ENCODE measurements at places on chromosomes 5 and 9. TPM values are rescaled to one million over a fixed set of nuclear protein-coding genes. Genes with fewer than 3 reads are reported as not detected.

The AGXT2 gene
- not detected for total RNA-seq

GRCh38 chr5:83539463-83539790 lies 67.9 kb downstream of the VCAN start:
- no peak for DNase-seq

GRCh38 chr5:112626715-112627114 lies 111.0 kb upstream of the APC start:
- DNase-seq: no peak

- DNase-seq: no peak
Observed at GRCh38 chr9:101485924-101486692, 47.5 kb upstream of the RNF20 start.

The IL9 gene
- total RNA-seq: not detected

DNA sequence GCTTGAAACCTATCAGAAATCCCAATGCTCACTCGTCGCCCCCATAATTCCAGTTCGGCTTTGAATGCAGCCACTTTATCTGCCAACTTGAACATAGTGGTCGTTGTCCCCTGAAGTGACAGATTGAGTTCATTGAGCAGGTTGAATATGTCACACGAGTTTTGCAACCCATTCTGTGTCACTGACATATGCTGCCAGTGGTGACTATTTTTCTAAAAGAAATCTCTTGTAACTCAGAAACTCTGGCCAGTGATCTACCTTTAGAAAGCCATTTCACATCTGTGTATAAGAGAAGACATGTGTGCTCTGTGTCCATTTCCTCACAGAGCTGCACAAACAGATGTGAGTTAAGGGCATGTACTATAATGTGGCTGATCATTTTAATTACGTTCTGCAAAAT lies 47.0 kb upstream of the LARP1 start:
- peak; percentile 27 for DNase-seq

The SCGB3A2 gene
- total RNA-seq: not detected

GRCh38 chr5:178426326-178427130 lies 163.7 kb downstream of the COL23A1 start:
- no peak for DNase-seq

DNA sequence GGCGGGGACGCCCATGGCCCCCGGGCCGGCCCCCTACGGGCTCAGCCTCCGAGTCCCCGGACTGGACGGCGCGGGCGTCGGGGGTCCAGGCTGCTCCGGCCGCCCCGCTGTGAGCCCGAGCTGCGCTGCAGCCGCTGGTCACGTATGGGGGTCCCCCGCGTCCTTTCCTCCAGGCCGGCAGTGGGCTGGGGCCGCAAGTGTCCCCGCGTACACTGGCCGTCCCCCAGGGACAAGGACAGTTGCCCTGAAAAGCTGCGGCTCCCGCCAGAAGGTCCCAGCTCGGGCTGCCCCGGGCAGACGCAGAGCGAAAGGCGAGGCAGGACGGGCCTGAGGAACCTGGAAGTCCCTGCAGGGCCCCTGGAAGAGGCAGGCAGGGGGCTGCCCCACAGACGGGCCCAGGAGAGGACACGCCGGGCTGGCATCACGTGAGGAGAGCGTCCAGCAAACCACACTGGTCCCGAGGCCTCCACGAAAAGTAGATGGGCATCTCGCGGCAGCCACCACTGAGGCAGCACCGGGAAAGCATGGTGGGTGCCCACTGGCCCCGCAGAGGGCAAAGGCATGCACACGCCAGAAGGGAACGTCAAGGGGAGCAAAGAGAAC lies 3.3 kb upstream of the NKD2 start:
- peak; percentile 55 for DNase-seq

The CLIC3 gene
- not detected for total RNA-seq

The NUTM2F gene
- total RNA-seq: not detected

DNA sequence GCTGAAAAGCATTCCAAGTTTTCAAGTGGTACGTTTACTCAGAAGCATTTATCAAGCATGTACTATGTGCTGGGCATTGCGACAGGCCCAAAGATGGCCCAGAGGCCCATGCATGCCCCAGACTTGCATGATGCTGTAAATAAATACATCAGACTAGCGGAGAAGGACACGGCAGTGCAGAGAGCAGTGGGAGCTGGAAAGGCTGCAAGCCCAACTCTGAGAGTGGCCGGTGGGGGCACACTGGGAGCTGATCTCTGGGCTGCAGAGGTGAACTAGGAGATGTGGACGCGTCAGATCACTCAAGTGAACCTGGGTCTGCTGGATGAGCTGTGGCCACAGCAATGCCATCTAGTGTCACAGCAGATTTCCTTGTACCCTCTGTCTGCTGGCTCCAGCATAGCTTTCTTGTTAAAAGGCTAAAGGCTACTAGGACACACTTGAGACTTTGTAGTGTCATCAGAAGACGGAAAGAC lies 246.9 kb downstream of the FANCC start:
- DNase-seq: peak; percentile 76
